T-helper 2 cell (primary cell): ENCODE measurements at places on chromosomes 11 and 22.
A peak's percentile ranks its signal among the peaks of the same experiment; 100 is the strongest.

- DNase-seq: no peak
Observed at GRCh38 chr11:75728992-75729391, 11.4 kb downstream of the MOGAT2 start.

GRCh38 chr11:91394727-91395414 lies 829.7 kb upstream of the FAT3 start:
- DNase-seq: no peak

- no peak for DNase-seq
Observed at GRCh38 chr22:43404673-43405385, 7.0 kb upstream of the MPPED1 start.

DNA sequence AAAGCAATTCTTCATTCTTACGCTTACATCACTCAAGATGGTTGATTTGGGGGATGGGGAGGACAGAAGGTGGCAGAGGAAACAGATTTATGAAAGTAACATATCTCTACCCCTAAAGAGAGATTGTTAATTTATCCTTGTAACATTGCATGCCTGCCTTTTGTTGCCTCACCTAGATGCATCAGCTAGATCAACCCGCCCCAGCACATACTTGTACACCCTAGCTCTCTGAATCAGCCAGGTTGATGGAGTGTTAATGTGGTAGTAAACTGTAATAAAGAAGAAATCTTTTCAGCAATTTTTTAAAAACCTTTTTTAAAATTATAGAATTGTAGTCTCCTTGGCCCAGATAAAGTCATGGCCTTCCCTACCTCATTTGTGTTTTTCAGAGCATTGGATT lies 51.5 kb downstream of the EXT2 start:
- no peak for DNase-seq

GRCh38 chr11:128523641-128524040 lies 63.7 kb downstream of the ETS1 start:
- no peak for DNase-seq

GRCh38 chr22:36336246-36337182 lies 51.3 kb downstream of the MYH9 start:
- DNase-seq: no peak

DNA sequence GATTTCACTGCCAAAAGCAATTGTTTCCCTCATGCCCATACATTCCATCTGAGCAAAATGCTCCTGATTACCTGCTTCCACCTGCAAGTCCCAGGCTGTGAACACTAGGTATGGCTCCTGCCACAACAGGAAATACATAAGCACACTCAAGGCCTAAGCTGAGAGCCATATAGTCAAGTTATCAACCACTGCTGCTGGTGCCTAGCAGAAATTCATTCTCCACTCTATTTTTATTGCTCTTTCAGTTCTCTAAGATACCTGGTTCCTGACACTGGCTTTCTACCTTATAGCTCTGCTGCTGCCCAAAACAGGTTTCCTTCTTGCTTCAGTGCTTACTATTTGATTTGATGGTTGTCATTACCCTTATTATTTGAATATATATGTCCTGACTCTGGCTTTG lies 31.6 kb downstream of the SLC36A4 start:
- no peak for DNase-seq

- peak; percentile 66 for DNase-seq
Observed at GRCh38 chr11:78045851-78046485, 17.7 kb upstream of the THRSP start.

DNA sequence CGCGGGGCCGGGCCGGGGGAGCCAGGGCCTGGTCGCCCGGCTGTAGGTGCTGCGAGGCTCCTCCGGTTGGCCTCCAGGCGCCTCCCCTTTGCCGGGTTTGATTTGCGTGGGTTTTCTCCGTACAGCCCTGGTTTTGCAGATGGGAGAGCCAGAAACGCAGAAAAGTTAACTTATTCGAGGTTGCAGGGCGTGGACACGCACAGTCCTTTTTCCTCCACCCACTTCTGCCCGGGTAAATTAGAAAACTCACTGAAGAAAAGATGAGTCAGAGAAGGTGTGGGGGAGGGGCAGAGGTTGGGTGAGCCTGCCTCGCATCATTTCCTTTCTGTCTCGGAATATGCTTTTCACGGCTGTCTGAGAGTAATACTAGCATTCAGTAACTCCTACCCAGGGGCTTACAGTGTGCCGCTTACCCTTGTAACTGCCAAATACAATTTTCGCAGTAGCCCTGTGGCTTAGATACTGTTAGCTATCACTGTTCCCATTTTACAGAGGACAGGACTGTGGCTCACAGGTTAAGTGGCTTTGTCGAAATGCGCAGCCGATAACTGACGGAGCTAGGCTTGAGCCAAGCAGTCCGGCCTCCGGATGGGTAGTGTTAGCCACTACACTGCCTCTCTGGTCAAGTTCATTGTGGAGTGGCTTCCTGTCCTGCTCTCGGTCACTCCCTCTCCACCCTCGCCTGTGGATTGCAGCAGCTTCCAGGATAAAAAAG lies 812 bp downstream of the FADD start:
- peak; percentile 45 for DNase-seq

DNA sequence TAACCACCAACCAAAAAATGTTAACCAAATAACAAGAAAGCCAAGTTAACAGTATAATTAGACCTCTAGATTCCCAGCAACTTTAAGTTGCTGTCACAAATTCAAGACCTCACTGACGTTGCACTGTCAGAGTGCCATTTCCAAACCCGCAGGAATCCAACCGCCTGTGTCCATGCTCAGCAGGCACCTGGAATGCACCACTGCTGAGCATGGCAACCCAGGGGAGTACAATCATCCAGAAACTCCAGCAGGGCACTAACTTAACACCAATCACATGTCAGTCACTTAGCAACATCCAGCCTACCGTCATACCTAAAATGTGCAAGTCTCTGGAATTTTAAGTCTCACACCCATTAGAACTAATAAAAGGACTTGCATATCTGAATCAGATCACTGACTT lies 48.8 kb downstream of the SMCO4 start:
- no peak for DNase-seq

DNA sequence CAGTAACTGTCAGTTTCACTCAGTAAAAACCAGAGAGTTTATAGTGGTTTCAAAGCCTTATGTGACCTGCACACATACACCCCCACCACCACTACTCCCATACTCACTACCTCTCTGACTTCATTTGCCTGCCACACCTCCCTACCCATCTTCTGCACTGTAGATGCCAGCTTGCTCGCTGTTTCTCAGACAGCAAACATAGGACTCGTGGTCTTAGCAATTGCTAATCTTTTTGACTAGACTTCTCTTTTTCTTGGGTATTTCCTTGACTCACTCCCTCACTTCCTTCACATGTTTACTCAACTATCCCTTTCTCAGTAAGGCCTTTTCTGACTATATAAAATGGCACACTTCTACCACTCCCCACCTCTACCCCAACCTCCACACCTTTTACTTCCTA lies 27.8 kb downstream of the CEP295 start:
- no peak for DNase-seq

DNA sequence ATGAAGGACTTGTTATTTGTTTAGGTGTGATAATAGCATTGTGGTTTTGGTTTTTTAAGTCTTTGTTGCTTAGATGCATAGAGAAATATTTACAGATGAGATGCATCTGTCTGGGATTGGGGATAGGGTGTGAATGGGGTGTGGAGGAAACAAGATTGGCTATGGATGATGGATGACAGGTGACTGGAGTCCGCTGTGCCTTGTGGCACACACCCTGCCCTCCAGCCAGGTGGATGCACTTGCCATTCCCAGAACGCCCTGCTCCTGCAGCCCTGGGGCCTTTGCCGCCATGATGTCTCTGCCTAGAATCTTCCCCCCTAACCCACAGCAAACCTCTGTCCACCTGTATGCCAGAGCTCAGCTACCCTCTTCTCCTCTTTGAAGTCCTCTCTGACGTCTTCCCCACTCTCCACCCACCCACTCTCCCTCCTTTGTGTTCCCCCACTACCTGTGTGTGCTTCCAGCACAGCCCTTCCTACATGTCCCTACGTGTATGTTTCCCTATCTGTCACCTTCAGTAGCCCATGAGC lies 54.7 kb downstream of the WNT11 start:
- no peak for DNase-seq

GRCh38 chr11:30312243-30312642 lies 10.7 kb upstream of the ARL14EP start:
- no peak for DNase-seq

- no peak for DNase-seq
Observed at GRCh38 chr11:123426789-123427188, 3.3 kb upstream of the GRAMD1B start.

DNA sequence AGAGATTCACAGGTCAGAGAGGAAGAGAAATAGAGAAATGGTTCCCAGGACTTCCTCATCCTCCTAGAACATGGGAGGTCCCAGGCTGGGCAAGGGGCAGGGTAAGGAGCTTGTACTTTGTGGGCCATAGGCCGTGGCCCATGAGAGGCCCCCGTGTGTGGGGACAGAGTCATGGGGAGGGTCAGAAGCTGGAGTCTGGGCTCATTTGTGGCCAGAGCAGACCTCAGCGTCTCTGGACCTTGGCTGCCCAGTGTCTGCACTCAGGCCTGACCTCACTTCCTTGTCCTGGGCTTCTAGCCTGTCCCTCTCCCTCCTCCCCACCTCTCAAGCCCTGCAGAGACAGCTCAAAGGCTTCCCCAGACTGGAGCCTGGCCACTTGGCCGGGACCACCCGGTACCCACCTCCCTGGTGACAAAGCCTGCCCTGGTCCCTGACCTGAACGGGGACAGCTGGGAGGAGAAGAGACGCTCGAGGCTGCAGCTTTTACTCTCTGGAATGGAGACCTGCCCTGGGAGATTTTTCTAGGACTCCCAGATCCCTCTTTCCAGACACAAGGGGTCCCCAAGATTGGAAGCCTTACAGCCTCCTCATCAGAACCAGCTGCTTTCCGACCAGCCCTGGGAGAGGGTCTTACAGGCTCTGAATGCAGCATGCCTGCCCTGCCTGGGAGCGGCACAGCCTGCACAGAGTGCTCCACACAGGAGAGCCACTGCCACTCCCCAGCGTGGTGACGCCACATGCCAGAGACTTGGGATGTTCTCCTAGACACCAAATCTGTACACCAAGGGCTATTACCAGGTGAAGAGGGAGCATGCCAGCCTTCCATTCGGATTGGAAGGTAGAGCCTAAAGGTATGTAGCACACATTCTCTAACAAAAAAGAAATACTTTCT lies 569.0 kb upstream of the B3GAT1 start:
- no peak for DNase-seq

GRCh38 chr11:39221550-39222138 lies 2237.8 kb downstream of the LRRC4C start:
- no peak for DNase-seq

DNA sequence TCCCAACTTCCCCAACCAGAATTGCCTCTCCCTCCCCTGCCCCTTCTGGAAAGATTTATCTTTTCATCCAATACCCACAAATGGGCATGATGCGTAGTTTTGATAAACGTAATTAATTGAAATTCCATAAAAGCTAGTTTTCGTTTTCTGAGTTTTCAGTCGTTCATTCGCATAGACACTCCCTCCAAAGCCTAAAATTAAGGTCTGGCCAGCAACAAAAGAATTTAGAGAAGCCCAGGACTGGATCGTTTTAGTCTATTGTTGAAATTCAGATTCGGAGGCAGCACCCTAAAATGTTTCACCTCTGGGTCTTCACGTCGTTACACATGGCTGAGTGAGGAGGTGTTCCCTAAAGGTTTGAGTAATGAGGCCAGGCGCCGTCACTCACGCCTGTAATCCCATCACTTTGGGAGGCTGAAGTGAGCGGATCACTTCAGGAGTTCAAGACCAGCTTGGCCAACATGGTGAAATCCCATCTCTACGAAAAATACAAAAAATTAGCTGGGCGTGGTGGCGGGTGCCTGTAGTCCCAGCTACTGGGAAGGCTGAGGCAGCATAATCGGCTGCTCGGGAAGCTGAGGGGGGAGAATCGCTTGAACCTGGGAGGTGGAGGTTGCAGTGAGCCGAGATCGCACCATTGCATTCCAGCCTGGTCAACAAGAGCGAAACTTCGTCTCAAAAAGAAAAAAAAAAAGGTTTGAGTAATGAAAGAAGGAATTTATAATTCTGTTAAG lies 589 bp upstream of the NDUFC2 start:
- DNase-seq: no peak

GRCh38 chr11:59187587-59187986 lies 15.7 kb downstream of the DTX4 start:
- no peak for DNase-seq

GRCh38 chr11:12813371-12814225 lies 139.4 kb downstream of the TEAD1 start:
- no peak for DNase-seq

- no peak for DNase-seq
Observed at GRCh38 chr11:1382429-1382828, 7.3 kb upstream of the BRSK2 start.

- DNase-seq: no peak
Observed at GRCh38 chr11:128135451-128135850, 451.9 kb downstream of the ETS1 start.

DNA sequence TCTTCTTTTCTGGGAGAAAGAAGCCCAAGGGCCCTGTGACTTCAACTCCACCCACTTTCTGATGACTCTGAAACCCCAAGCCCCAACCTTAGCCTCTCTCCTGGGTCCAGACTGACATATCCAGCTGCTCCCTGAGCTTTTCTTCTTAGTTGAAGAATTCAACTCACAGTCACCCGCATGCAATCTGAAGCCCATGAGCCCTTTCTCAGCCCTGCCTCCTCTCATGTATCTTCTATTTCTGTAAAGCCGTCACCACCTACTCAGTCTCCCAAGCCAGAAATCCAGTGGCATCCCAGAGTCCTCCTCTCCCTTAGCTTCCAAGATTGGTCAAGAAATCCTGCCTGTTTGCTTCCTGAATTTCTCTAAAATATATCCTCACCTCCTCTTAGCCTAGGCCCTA lies 7.1 kb upstream of the TMA7B start:
- no peak for DNase-seq

DNA sequence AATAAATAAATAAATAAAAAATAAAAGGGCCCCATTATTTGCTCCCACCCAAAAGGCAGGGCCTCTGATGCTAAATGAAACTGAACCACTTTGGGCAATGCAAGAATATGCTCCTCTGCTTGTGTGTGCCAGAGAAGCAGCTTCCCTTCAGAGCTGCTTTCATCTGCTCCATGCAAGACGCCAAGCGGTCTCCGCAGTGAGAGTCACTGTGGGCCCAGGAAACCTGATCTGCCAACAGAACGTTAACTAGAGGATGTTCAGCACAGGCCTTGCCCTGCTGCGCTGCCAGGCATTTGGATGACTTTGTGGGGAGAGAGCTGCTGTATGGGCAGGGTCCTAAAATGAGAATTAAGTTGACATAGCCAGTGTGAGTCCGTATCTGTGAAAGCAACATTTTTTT lies 43.7 kb upstream of the APOA1 start:
- DNase-seq: no peak

GRCh38 chr11:17561111-17561415 lies 14.0 kb downstream of the OTOG start:
- no peak for DNase-seq

DNA sequence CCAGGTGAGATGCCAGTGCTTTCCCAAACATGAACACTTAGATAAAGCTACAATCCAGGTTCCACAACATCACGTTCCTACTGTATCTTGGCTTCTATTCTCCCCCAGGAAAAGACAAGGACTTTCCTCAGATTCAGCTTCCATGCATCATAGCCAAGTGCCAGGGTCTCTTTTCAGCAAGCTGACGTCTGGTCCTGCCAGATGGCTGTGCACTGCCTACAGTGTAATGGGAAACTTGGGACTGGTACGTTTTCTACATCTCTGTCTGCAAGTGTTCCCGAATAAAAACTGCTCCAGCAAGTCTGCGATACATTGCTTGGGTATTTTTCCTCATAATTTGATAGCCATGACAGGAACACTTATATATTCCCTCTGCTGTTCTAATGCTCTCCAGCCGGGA lies 412.5 kb downstream of the FAM181B start:
- no peak for DNase-seq

GRCh38 chr22:17501679-17502285 lies 61.5 kb upstream of the SLC25A18 start:
- DNase-seq: peak; percentile 24

GRCh38 chr22:42544686-42545085 lies 9.1 kb upstream of the SERHL2 start:
- no peak for DNase-seq
